Fibroblast of the aortic adventitia (primary cell): ENCODE measurements at places on chromosomes 12 and 14.
A peak's percentile ranks its signal among the peaks of the same experiment; 100 is the strongest.

DNA sequence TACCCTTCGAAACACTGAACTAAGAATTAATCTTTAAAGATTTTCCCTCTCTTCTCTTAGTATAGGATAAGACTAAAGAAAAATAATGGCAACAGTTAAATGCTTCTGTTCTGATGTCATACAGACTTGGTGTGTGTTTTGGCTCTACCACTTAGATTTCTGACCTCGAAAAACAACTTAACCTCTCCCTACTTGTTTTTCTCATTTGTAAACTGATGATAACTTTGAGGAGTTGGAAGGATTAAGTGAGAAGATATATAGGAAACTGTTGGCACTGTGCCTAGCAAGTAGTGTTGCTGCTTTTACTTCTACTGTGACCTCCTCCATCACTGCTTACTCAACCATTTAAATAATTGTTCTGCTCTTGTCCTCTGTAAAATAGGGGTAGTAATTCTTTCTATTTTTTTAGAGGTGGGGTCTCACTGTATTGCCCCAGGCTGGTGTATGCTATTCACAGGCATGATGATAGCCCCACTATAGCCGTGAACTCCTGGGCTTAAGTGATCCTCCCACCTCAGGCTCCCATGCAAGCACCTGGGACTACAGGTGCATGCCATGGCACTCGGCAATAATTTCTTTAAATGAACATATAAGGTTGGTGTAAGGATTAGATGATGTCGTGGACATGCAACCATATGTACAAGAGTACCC lies 22.4 kb downstream of the PALS1 start:
- peak; percentile 72 for DNase-seq

- DNase-seq, result no peak
These were observed 96.9 kb downstream of the STXBP6 start for GRCh38 chr14:24952851-24953666.

- DNase-seq, result no peak
These were observed 19.0 kb upstream of the CLEC2A start for GRCh38 chr12:9951026-9951675.

- no peak for DNase-seq
These were observed 29.3 kb downstream of the YLPM1 start for GRCh38 chr14:74792249-74793039.

DNA sequence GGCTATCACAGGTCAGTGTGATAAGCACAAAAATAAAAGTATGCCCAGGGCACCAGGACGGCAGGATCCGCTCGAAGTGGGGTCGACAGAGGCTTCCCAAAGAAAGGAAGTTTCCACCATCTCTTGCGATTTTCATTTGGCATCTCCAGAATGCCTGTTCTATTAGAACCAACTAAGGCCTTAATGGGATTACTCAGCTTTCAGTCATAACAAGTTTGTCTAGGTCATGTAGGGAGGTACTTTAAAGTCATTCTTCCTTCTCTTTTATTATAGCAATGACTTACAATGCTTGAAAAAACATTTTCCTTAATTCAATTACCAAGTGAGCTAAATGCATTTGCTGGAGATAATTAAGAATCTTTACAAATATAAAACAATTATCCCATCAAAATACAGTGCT lies 83.6 kb upstream of the DIO3 start:
- no peak for DNase-seq

GRCh38 chr14:50531595-50532501 lies 521 bp downstream of the MAP4K5 start:
- DNase-seq, result peak; percentile 31

- DNase-seq, result no peak
These were observed 205.0 kb upstream of the DDHD1 start for GRCh38 chr14:53358166-53358565.

GRCh38 chr12:7067096-7067495 lies 6.6 kb downstream of the C1S start:
- no peak for DNase-seq

DNA sequence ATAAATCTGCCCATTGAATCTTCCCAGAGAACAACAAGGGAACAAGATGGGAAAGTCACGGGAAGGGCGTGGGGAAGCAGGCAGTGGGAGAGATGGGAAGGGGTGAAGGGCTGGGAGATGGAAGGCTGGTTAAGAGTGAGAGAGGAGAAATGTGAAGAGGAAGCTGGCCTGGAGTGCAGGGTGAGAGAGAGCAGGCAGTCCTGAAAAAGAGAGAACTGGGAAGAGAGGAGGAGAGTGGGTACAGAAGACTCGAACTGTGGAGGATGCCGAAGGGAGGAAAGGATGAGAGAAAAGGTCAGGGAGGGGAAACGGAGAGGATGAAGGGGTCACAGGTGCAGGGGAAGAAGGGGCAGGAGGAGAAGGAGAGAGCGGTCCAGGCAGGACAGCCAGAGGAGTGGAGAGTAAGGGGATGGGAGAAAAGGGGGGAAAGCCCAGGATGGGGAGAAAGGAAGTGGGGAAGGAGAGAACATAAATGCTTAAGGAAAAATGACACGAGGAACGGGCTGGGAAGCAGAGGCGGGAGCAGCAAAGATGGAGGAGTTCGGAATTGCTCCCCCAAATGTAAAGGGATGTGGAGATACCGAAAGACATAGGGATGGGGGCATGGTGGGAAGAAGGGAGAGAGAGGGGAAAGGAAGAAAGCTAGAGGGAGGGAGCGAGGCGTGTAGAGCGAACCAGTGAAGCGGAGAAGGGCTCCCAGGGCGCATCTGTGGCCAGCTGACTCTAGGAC lies 1.2 kb downstream of the PIANP start:
- DNase-seq, result no peak

DNA sequence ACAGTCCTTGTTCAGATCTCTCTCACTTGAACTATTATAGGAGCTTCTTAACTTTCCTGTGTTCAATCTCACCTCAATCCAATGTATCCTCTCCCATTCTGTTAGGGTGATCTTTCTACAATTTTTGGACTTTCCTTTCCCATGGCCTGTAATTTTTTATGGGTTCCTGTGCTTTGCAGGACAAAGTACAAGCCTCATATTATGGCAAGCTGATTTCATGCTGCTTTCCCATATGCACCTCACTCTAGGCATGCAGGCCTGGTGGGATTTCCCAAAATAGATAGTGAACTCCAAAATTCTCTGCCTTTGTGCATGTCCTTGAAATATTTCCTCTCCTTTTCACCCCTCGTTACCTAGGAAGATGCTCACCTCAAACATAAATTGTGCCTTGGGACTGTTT lies 499.4 kb downstream of the NAV3 start:
- DNase-seq, result no peak

GRCh38 chr12:66409195-66409871 lies 107.0 kb downstream of the HELB start:
- peak; percentile 84 for DNase-seq

GRCh38 chr12:120872487-120872886 lies 31.7 kb downstream of the SPPL3 start:
- no peak for DNase-seq

DNA sequence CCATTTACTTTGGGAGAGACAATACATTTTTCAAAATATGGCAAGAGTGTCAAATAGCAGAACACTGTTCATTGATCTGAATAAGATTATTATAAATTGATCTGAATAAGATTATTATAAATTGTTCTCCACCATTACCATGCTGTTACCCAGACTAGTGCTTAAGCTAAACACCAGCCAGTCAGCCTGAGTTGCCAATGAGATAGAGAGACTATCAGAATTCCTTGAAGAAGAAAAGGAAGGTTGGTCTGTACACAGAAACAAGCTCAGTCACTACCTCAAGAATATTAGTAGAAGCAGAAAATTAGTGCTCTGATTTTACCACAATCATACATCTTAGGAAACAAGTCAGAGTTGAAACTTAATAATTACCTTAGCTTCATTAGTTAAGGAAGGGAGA lies 469.8 kb downstream of the FOXG1 start:
- no peak for DNase-seq

- DNase-seq, result peak; percentile 22
These were observed 23.1 kb downstream of the MGAT4C start for GRCh38 chr12:86233126-86233525.

GRCh38 chr14:99191395-99192027 lies 80.5 kb downstream of the BCL11B start:
- no peak for DNase-seq

- no peak for DNase-seq
These were observed 29.5 kb downstream of the AREL1 start for GRCh38 chr14:74683406-74683805.

- no peak for DNase-seq
These were observed 126.6 kb downstream of the PPM1H start for GRCh38 chr12:62808166-62808879.

DNA sequence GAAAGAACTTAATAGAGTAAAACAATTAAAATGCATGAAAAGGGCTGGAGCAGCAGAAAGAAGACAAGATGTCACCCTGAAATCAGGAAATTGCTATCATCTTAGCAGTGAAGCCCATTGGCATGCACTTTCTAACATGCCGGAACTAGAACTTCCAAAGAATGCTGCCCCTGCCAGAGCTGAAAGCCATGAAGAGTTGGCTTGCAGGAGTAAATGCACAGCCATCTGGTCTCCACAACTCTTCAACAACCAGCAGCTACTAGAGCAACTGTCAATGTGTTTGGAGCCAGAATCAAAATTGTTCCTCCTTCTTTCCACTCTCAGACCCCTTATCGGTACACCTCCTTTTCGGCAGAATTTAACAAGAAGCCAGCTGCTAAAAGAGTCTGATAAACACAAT lies 414.1 kb downstream of the KCNH5 start:
- DNase-seq, result no peak

GRCh38 chr12:27787559-27787958 lies 7.5 kb upstream of the MANSC4 start:
- DNase-seq, result no peak
